ENCODE measurements at places on chromosomes 3 and 15.

DNA sequence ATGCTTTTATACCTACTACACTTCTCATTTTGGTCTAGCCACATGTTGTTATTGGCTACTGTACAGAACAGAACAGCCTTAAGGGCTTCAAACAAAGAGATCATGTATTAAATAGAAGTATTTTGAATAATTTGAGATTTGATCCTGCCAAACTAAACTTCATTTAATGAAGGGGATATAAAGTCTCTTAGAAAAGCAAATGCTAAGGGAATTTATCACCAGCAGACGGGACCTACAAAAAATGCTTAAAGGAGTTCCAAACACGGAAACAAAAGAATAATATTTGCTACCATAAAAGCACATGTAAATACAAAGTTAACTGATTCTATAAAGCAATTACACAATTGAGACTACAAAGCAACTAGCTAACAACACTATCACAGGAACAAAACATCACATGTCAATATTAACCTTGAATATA is 23.6 kb upstream of the FMN1 start:
- no peak for DNase-seq

GRCh38 chr3:141217389-141217788 is 14.2 kb upstream of the PXYLP1 start:
- no peak for DNase-seq

DNA sequence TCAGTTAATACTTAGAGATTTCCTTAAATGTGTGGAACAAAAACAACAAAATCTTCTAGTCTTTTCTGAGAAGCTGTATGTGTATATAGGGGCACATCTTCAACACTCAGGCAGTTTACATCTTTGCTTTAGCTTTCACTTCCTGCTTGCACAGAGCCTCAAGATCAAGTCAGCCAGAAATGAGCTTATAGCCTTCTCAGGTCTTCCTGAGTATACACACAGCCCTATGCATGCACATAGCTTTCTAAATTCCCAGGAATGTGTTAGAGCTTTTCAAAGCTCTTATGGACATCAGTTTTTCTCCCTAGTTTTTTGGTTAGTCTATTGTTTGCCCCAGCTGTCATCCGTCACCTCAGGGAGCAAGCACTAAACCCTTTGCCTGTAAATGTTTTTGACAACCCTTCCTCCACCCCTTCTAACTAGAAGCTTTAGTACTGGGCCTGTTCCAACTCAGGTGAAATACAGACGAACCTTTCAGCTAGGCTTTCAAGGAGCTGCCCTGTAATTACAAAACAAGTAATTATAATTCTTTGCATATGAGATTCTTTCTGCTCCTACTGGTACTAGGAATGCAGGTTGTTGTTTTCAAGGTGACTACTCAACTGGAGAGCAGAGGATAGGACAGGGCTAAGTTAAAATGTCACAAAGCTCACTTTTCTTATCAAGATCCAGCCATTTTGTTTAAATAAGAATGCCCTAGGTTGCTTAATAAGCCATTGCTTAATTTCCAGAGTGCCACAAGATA is 22.6 kb upstream of the MTMR10 start:
- DNase-seq: no peak

DNA sequence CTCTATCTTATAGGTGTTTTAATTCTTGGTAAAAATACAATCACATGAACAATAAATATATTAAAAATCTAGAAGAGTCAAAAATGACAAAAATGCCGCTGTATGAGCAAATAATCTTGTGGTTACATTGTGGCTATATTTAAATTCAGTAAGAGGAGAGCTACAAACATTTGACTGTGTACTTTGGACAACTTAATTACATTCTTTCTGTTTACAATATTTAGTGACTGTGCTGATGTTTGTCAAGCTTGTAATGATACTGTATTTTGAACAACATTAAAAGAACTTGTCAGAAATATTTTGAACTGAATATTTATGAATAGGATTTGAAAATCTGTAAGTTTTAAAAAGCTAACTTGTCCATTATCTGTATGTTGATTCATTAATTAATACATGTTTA is 598.3 kb downstream of the SI start:
- no peak for DNase-seq

- no peak for DNase-seq
Measured at GRCh38 chr15:68401496-68402431, 30.2 kb downstream of the ITGA11 start.

DNA sequence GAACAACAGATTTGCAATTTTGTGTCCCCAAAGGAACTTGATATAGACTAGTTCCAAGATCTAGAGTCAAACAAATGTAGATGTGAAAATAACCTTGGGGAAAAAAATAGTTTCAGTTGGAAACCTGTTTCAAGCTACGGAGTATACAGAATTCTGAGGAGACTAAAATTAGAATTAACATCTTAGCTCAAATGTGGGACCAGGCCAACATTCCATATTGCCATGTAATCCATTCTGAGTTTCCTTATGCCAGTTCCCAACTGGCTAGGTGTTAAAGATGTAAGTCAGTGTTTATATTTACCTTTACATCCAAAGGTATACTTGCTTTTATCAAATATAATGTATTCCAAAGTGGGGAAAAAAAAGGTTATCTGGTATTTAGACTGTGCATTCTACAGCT is 76.3 kb downstream of the UBE3A start:
- DNase-seq: no peak

- DNase-seq: peak; percentile 43
Measured at GRCh38 chr15:63048776-63049665, 6.5 kb downstream of the TPM1 start.

DNA sequence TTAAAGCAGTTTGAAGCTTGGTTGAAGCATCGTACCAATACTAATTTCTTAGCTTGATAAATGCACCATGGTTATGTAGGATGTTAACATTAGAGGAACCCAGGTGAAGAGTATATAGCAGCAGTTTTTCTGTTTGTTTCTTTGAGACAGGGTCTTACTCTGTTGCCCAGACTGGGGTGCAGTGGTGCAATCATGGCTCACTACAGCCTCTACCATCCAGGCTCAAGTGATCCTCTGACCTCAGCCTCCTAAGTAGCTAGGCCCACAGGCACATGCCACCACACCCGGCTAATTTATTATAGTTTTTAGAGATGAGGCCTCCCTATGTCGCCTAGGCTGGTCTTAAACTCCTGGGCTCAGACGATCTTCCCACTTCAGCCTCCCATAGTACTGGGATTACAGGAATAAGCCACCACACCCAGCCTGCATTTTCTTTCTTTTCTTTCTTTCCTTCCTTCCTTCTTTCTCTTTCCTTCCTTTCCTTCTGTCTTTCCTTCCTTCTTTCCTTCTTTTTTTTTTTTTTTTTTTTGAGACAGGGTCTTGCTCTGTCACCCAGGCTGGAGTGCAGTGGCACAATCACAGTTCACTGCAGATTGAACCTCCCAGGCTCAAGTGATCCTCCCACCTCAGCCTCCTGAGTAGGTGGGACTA is 6.1 kb downstream of the PEAK1 start:
- DNase-seq: no peak

- no peak for DNase-seq
Measured at GRCh38 chr3:65879372-65879771, 159.3 kb downstream of the MAGI1 start.

Data from psoas muscle (tissue), 8 donors.